ENCODE measurements at places on chromosomes 3 and 15.

GRCh38 chr15:67026610-67026967 lies 38.8 kb upstream of the SMAD3 start:
- no peak for DNase-seq

DNA sequence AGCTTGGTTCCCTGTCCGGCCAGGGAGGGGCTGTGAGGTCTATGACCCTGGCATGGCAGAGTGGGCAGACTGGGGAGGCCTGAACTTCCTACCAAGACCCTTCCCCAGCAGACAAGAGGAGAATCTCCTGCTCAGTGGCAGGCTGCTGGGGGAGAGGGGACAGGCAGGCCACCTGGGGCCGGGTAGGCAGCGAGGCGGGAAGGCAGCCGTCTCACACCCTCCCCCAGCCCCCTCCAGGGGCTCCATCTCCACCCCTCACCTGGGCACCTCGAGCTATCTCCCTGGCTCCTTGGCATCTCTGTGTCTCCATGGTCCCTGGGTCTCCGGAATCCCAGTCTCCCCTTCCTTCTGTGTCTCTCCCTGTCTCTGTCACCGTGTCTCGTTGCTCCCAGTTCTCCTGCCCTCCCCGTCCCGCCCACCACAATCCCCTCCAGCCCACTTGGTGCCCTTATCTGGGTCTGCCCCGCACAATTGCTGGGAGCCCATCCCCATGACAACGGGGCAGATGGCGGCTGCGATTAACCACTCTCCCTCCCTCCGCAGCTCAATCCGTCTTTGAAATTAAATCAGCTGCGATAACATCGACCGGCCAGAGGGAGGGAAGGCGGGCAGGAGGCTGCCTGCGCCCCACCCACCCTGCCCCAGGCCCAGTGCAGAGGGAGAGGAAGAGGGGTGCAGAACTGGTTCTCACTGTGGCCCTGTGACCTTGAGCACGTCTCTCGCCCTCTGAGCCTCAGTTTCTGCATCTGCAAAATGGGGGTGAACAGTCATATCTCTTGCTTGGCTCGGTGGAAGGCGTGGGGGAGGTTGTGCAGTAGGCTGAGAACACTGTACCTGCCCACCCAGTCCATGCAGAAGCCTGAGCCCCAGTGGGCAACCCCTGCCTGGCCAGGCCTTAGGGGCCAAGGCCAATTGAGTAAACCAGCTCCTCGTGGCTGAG lies 9.6 kb downstream of the DNAJB8 start:
- DNase-seq: no peak

DNA sequence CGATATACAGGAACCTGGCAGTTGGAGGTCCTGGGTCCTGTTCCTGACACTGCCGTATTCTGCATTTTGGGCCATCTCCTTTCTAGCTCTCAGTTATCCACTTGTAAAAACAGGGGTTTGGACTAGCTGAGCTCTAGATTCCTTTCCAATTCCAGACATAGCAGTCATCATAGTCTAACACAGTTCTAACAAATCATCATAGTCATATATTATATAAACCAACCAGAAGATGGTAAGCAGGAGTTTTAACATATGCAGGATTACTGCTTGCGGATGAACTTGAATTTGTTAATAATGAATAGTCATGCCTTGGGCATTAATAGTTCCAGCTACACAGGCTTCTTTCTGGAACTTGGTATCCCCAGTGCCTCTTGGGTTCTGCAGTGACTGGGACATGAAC lies 26.6 kb downstream of the MASP1 start:
- DNase-seq: no peak

DNA sequence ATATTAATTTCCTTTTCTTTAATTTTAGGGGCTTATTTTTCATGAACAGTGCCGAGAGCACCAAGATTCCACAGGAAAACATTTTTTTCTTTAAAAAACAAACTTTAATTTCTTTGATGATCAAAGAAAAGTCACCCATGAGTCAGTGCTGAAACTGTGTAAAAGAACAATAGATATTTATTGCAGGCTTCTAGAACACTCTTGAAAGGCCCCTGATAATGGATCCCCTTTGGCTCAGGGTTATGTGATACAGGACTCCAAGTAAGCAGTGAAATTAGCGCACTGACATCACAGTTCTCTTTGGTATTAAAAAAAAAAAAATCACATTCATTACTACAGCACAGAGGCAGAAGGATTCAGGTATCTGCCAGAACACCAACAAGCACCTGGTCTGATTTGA lies 66.1 kb upstream of the MYZAP start:
- no peak for DNase-seq

DNA sequence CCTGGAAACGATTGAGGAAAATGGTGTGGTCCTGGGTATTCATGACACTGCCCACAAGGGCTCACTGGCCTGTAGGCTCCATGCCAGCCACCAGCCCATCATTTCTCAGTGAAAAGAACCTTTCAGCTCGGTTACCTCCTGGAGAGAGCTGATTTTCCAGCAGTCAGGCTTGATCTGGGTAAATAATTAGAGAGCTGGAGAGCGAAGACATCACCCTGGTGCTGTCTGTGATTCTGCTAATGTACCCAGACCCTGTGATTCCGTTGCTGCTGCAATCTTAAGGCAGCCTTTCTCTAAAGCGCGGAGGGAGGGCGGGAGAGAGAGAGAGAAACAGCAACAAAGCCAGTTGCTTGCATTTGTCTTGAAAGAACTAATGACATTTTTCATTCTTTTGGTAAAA lies 221.9 kb upstream of the TOPAZ1 start:
- no peak for DNase-seq

DNA sequence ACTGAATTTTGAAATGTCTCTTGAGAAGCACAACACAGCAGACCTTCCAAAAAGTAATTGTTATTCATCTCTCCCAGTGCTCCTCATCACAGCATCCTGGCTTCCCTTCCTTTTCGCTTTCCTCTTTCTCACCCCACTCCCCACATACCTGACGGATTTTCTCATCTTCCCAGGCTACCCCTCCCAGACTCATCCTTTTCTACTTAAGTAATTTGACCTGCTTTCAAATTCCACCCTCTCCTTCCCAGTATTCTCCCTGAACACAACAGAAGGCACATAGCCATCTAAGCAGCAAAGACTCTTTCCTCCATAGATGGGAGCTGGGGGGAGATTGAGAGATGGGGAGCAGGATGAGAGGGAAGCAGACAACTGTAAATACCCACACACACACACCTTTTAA lies 187.1 kb upstream of the STT3B start:
- DNase-seq: no peak

GRCh38 chr3:89682556-89682955 lies 575.1 kb downstream of the EPHA3 start:
- no peak for DNase-seq

- DNase-seq: no peak
Observed at GRCh38 chr15:71397377-71397776, 282.1 kb downstream of the THSD4 start.

GRCh38 chr3:16176391-16177030 lies 2.0 kb downstream of the GALNT15 start:
- DNase-seq: no peak

DNA sequence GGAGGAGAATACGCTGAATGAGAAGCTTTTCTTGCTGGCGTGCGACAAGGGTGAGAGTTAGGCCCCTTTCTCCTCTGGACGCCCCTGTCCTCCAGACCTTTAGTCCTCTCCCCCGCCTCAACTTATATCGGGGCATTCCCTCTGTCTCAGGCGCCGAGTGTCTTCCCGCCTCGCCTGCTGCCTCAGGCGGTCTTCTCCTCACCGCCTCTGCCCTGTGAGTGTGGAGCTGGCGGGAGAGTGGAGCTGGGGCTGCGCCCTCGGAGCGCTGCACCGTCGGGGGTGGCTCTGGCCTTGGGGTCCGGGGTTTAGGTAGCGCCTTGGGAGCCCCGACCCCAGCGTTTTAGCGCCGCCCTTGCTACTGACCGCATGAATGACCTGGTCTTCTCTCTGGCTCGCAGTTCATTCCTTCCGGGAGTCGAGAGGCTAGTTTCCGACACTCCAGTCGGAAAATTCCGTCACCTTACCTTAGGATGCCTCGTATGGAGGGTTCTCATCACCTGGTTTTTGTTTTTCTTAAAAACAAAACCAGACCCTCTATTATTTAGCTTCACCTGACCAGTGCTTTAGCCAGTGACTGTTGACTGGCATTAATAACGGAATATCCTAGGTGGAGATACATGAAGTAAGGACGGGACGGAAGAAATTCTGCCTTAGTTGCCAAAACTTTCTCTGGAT lies 985 bp downstream of the TRPC1 start:
- no peak for DNase-seq

DNA sequence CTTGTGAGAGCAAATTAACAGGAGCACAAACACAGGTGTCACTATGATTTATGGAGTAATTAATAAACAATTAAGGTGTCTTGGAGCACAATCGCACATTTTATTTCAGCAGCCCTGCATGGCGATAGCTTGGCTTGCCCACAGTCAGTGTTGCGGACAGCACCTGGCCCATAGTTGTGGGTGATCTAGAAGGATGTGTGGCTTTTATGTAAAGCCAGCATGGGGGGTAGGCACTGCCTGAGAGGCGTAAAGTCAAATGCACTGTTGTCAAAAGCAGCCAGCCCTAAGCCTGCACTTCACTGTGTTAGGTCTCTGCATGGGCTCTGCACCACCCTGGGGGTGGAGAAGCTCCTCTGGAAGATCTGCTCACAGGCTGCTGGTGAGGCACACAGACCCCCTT lies 177.4 kb upstream of the PPP2R3A start:
- no peak for DNase-seq

DNA sequence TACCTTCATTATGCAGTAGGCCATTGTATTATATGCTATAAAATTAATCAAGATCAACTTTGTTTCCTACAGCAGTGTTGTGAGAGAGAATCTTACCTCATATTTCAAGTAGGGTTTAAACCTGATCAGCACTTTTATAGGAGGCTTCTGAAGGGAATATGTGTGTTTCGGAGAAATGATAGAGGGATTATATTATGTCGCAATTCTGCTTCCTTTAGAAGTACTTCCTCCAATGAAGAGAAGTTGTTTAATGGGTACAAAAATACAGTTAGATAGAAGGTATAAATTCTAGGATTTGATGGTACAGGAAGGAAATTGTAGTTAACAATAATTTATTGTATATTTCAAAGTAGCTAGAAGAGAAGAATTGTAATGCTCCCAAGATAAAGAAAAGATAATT lies 54.9 kb downstream of the NSUN3 start:
- no peak for DNase-seq

- DNase-seq: no peak
Observed at GRCh38 chr15:25960273-25960672, 97.1 kb upstream of the ATP10A start.

GRCh38 chr15:74891469-74891868 lies 1.6 kb downstream of the MPI start:
- no peak for DNase-seq
